ENCODE measurements at places on chromosomes 3 and 15. TPM values are rescaled to one million over a fixed set of nuclear protein-coding genes. Genes with fewer than 3 reads are reported as not detected.

CACNA2D2 gene
- total RNA-seq = 2.3 TPM

DNA sequence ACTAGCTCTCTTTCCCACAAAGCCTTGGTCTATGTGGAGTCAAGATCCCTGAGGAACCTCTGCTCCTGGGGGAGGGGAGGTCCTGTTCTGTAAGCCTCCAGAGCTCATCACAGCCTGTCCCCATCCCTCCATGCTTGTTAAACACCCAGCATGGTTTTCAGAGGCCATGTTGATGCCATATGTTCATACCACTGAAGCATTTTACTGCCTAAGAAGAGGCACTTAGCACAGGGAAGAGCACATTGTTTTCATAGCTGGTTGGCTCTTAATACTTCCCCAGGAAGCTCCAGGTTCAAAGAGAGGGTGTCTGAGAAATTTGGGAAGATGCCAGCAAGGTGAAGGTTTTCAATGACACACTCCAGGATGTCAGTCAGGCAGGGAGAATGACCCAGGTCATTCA, 25.6 kb downstream of the CPNE4 start:
- DNase-seq = no peak

GRCh38 chr3:36525115-36525801, 145.0 kb downstream of the STAC start:
- DNase-seq = no peak

GRCh38 chr3:42122261-42123011, 31.3 kb downstream of the TRAK1 start:
- no peak for DNase-seq
